ENCODE measurements at places on chromosomes 13 and 19. TPM values are rescaled to one million over a fixed set of nuclear protein-coding genes. Genes with fewer than 3 reads are reported as not detected.

Gene PRR22
- total RNA-seq, result not detected

Gene RETN
- not detected for total RNA-seq

Gene ZNF444
- total RNA-seq, result 13.8 TPM

Gene GPATCH1
- 7.5 TPM for total RNA-seq

Gene ANGPTL8
- total RNA-seq, result not detected

Measured in H4 (cell line).